ENCODE measurements at places on chromosomes 4 and X. TPM values are rescaled to one million over a fixed set of nuclear protein-coding genes. Genes with fewer than 3 reads are reported as not detected.

TRIM75 gene
- not detected for total RNA-seq

TMEM47 gene
- total RNA-seq: 8.5 TPM

CCSER1 gene
- 60.2 TPM for total RNA-seq

AGTR2 gene
- total RNA-seq: not detected

MAGEC1 gene
- total RNA-seq: not detected

ZCCHC13 gene
- not detected for total RNA-seq

IQCM gene
- not detected for total RNA-seq

ALPK1 gene
- 37.0 TPM for total RNA-seq

DDX3X gene
- 168 TPM for total RNA-seq

CLCN5 gene
- 19.5 TPM for total RNA-seq

EREG gene
- total RNA-seq: 1.1 TPM
